ENCODE measurements at places on chromosomes 16 and 17.

- DNase-seq: no peak
Observed at GRCh38 chr17:1160591-1161390, 19.0 kb downstream of the ABR start.

- DNase-seq: no peak
Observed at GRCh38 chr17:17944743-17945142, 27.5 kb downstream of the TOM1L2 start.

- no peak for DNase-seq
Observed at GRCh38 chr17:4407851-4408250, 25.9 kb upstream of the SPNS3 start.

DNA sequence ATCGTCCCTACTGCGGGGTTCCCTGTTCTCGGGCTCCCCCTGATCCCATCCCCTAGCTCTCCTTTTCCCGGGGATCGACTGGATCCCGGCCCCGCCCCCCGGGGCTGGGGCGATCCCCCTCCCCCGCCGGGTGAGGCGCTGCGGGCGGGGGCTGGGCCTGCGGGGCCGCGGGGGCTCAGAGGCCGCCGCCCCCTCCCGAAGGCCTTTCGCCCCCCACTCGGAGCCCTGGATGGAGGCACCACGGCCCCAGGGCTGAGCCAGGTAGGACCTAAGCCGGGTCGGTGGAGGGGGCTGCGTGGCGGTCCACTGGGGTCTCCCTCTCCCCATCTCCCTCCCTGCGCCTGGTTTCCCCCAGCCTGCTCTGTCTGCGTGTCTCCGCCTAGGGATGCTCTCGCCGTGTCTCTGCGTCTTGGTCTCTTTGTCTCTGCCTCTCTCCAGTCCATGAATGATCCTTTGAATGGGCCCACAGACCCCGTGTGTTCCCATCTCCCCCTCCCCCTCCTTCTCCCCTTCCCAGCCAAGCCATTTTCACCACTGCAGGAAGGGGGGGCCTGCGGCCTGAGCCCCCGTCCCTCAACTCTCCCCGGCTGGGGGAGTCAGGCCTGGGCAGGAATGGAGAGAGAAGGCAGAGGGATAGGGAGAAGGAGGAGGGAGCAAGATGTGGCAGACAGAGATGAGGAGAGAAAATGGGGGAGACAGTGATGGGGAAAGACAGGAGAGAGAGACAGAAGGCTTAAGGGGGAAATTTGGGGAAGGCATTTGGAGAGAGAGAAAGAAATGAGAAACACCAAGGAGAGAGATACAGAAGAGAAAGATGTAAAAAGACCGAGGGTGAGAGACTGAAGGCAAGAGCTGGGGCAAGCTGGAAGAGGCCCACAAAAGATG, 1.7 kb upstream of the TMEM256 start:
- no peak for DNase-seq

GRCh38 chr16:78566397-78567073, 467.1 kb downstream of the WWOX start:
- no peak for DNase-seq

DNA sequence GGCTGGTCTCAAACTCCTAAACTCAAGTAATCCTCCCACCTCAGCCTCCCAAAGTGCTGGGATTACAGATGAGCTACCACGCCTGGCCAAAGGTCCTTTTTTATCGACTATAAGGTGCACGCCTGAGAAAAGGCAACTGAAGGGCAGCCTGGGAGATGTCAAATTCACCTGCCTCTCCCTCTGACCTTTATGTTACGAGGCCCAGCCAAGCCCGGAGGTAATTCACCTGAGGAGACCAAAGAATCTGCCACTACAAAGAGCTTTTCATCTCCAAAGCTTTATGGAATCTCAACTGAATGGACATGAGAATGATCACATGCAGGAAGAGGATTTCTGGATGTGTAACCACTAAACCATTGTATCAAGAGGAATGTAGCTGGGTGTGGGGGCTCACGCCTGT, 37.2 kb downstream of the LYRM1 start:
- DNase-seq: no peak

GRCh38 chr16:31148281-31148728, 1.6 kb downstream of the PRSS36 start:
- DNase-seq: no peak

- DNase-seq: no peak
Observed at GRCh38 chr16:4535627-4536108, 2.9 kb downstream of the CDIP1 start.

All from stimulated activated CD8-positive, alpha-beta memory T cell treated with anti-CD3 and anti-CD28 coated beads, Interleukin-7, amount 100 ng/mL, for 4 hours (primary cell).